ENCODE measurements at places on chromosomes 13 and 19. TPM values are rescaled to one million over a fixed set of nuclear protein-coding genes. Genes with fewer than 3 reads are reported as not detected.

DNA sequence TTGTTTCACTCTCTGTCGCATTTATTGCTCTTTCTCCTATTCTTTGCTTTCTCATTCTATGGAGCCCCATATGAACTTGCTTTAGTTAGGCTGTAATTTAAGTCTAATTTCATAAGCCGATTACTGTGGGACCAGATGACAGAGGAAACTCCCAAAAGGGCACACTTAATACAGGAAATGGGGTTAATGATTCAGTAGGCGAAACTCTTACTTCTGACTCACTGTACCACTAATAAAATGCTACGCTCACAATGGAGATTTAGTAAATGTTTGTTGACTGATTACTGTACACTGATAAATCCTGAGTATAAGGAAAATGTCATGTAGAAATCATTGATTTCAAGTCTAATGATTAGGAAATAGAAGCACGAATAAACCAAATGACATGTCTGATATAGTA lies 276.4 kb downstream of the KLF5 start:
- no peak overlapping the region for H3K4me3 ChIP-seq
- peaks cover 4% of the 10 kb centered on the region for H3K27me3 ChIP-seq
- no peak overlapping the region for H3K27ac ChIP-seq
- peaks cover 6% of the 10 kb centered on the region for H3K4me1 ChIP-seq
- no peaks in the 10 kb centered on the region for H3K36me3 ChIP-seq

GRCh38 chr19:14203177-14203576 lies 2.8 kb downstream of the ADGRL1 start:
- H3K36me3 ChIP-seq: peaks cover 2% of the 10 kb centered on the region
- H3K4me3 ChIP-seq: no peak overlapping the region
- peaks cover 32% of the 10 kb centered on the region for H3K27me3 ChIP-seq

- no peak for DNase-seq
- H3K4me3 ChIP-seq: no peak overlapping the region
- H3K4me1 ChIP-seq: peaks cover 25% of the 10 kb centered on the region
- peak overlapping the region; percentile 57 for H3K27ac ChIP-seq
- H3K27me3 ChIP-seq: no peaks in the 10 kb centered on the region
Observed at GRCh38 chr13:51523082-51523518, 61.2 kb upstream of the WDFY2 start.

DNA sequence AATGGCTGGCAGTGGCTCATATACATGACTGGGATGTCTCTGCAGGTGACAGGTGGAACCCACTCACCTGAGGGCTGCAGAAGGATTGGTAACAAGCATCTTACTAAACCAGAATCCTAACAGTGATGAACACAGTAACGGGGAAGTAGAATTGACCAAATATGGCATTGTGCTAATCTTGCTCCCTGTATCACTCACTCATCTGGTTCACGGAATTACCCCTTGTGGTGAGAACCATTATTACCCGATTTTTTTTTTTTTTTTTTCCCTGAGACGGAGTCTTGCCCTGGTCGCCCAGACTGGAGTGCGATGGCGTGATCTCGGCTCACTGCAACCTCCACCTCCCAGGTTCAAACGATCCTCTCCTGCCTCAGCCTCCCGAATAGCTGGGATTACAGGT lies 69.5 kb downstream of the PTPRS start:
- H3K27me3 ChIP-seq: no peaks in the 10 kb centered on the region
- DNase-seq: no peak
- no peak overlapping the region for H3K4me3 ChIP-seq
- H3K36me3 ChIP-seq: no peaks in the 10 kb centered on the region

GRCh38 chr19:39759457-39760184 lies 19.0 kb upstream of the LEUTX start:
- H3K4me1 ChIP-seq: peaks cover 9% of the 10 kb centered on the region
- no peak overlapping the region for H3K27ac ChIP-seq
- peaks cover 10% of the 10 kb centered on the region for H3K27me3 ChIP-seq
- no peak overlapping the region for H3K4me3 ChIP-seq

The GIPC3 gene
- 0.31 TPM for total RNA-seq

DNA sequence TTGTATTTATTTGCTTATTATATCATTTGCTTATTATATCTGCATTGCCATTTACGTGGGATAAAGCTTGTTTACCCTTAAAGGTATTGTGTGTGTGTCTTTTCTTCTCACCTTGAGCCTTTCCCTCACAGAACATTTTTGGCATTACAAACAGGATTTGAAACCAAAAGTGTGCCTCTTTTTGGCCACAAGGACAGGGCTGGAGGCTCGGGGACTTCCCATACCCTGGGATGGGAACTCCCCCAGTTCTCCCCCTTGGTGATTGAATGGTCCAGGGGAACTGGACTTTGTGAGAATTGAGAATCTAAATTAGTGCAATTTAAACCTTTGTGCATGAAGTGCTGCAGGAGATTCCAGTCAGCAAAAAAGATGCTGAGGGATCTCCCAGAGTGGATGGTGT lies 2.4 kb upstream of the ZNF506 start:
- H3K4me3 ChIP-seq: no peak overlapping the region
- no peak overlapping the region for H3K27ac ChIP-seq
- H3K27me3 ChIP-seq: no peaks in the 10 kb centered on the region
- peaks cover 24% of the 10 kb centered on the region for H3K36me3 ChIP-seq

DNA sequence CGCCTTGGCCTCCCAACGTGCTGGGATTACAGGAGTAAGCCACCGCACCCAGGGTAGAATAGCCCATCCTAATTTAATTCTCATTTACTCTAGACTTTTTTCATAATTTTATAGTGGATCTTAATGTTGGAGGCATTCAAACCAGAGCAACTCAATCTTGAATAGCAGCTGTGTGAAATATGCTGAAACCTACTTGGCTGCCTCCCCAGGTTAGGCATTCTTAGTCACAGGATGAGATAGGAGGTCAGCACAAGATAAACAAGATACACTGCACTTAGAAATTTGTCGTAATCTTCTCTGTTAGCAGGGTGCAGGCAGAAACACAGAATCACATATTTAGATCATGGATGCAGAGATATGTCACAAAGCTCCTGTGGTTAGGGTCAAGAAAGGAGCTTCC lies 2.7 kb upstream of the ZNF43 start:
- H3K27me3 ChIP-seq: peaks cover 2% of the 10 kb centered on the region
- DNase-seq: no peak
- H3K4me1 ChIP-seq: no peaks in the 10 kb centered on the region
- H3K27ac ChIP-seq: no peak overlapping the region

- H3K27me3 ChIP-seq: no peaks in the 10 kb centered on the region
- no peak for DNase-seq
- H3K4me1 ChIP-seq: no peaks in the 10 kb centered on the region
- peaks cover 52% of the 10 kb centered on the region for H3K36me3 ChIP-seq
- H3K27ac ChIP-seq: no peak overlapping the region
Observed at GRCh38 chr19:37348060-37348459, 22.8 kb upstream of the ZNF527 start.

GRCh38 chr13:101065329-101065728 lies 351.0 kb downstream of the NALCN start:
- no peak for DNase-seq
- H3K27me3 ChIP-seq: peaks cover 5% of the 10 kb centered on the region
- H3K4me3 ChIP-seq: no peak overlapping the region
- H3K4me1 ChIP-seq: no peaks in the 10 kb centered on the region
- H3K27ac ChIP-seq: no peak overlapping the region

The GSX1 gene
- total RNA-seq: not detected

- peaks cover 46% of the 10 kb centered on the region for H3K4me1 ChIP-seq
- H3K36me3 ChIP-seq: peaks cover 4% of the 10 kb centered on the region
- no peak for DNase-seq
- H3K27me3 ChIP-seq: no peaks in the 10 kb centered on the region
Observed at GRCh38 chr13:39777021-39777420, 121.6 kb downstream of the COG6 start.

- DNase-seq: no peak
- peaks cover 3% of the 10 kb centered on the region for H3K36me3 ChIP-seq
- H3K4me1 ChIP-seq: peaks cover 11% of the 10 kb centered on the region
- H3K4me3 ChIP-seq: no peak overlapping the region
Observed at GRCh38 chr13:41563341-41563983, 106.1 kb downstream of the RGCC start.

DNA sequence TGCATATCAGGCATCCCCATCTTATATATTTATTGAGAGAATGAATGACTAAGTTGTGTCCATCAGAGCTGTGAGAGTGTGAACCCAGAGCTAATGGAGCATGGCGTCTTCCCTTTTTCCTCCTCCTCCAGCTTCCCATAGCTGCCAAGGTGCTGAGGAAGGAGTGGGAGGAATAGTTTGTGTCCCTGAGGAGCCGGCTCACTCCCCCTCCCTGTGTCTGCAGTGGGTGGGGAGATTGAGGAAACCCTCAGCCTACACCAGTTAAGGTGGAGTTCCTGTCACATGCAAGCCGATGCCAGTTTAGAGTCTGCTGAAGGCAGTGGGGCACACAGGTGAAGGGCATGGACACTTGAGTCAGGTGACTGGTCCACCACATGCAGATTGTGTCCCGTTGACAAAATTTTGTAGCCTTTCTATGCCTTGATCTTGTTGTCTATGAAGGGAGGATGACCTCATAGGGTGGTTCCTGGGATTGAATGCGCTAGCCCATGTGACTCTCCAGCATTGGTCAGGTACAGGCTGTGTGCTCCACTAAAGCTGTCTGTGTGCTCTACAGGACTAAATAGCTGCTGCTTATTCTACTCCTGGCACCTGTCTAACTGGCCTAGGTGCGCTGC lies 47.6 kb upstream of the GPI start:
- H3K27ac ChIP-seq: no peak overlapping the region
- no peak for DNase-seq
- H3K27me3 ChIP-seq: no peaks in the 10 kb centered on the region
- no peak overlapping the region for H3K4me3 ChIP-seq
- peaks cover 17% of the 10 kb centered on the region for H3K4me1 ChIP-seq
- peaks cover 8% of the 10 kb centered on the region for H3K36me3 ChIP-seq

- peak; percentile 86 for DNase-seq
- peaks cover 18% of the 10 kb centered on the region for H3K4me1 ChIP-seq
- H3K27ac ChIP-seq: peak within 1 kb of the TSS; percentile 84
- peaks cover 38% of the 10 kb centered on the region for H3K27me3 ChIP-seq
- H3K4me3 ChIP-seq: peak within 1 kb of the TSS; percentile 93
Observed at GRCh38 chr13:106535552-106536243, at the start of gene EFNB2. Gene EFNB2, minus strand, starts transcription at chr13:106535662. Its CDS starts 698 bp downstream, at chr13:106534964.

The GIPC1 gene
- 42.9 TPM for total RNA-seq

DNA sequence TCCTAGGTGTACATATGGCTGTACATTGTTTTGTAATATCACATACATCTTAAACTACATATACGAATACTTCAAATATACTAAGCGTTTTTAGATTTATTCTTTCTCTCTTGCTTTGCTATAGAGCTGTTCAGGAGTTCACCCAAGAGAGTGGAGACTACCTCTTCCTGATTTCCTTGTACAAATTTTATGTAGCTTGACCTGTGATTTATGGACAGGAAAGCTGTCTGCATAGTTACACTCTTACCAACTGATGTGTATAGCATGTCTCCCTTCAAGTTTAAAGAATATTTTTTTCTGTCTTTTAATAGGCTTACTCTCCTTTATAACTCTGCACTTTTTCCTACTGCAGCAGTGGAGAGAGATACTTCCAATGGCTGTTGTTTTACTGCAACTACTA lies 428.7 kb downstream of the NDFIP2 start:
- no peak overlapping the region for H3K27ac ChIP-seq
- DNase-seq: no peak
- no peak overlapping the region for H3K4me3 ChIP-seq
- H3K36me3 ChIP-seq: no peaks in the 10 kb centered on the region
- no peaks in the 10 kb centered on the region for H3K27me3 ChIP-seq

DNA sequence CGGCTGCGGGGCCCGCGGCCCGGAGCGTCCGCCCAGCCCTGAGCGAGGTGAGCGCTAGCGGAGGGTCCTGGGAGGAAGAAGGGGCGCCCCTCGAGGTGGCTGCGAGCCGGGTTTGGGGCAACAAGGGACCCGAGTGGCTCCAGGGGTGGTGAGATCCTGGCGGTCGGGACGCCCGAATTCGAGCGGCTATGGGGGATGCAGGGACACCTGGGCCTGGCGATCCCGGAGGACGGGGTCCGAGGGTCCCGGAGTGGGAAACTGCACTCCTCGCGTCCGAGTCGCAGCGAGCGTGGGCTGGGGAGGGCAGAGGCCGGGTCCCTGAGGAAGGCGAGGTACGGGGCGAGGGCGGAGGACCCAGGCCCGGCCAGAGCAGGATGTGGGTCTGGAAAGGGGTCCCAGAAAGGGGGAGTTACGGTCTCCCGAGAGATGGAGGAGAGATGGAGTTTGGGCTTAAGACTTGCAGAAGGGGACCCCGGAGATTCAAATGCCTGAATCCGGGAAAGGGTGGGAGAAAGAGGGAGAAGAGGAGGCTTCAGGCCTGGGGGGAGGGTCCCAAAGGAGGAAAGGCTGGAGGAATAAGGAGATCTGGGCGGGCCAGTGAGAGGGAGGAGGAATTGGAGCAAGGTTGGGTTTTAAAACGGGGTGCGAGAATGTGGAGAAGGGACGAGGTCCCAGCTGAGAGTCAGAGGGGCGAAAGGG lies 542 bp downstream of the CACNG7 start:
- peaks cover 48% of the 10 kb centered on the region for H3K27me3 ChIP-seq
- peaks cover 6% of the 10 kb centered on the region for H3K36me3 ChIP-seq
- H3K4me1 ChIP-seq: peaks cover 21% of the 10 kb centered on the region
- no peak for DNase-seq
- H3K4me3 ChIP-seq: no peak overlapping the region
- H3K27ac ChIP-seq: no peak overlapping the region

- H3K27ac ChIP-seq: peak overlapping the region; percentile 86
- peaks cover 32% of the 10 kb centered on the region for H3K4me1 ChIP-seq
- no peaks in the 10 kb centered on the region for H3K27me3 ChIP-seq
Observed at GRCh38 chr19:13833330-13834243, 38.3 kb downstream of the ZSWIM4 start.

DNA sequence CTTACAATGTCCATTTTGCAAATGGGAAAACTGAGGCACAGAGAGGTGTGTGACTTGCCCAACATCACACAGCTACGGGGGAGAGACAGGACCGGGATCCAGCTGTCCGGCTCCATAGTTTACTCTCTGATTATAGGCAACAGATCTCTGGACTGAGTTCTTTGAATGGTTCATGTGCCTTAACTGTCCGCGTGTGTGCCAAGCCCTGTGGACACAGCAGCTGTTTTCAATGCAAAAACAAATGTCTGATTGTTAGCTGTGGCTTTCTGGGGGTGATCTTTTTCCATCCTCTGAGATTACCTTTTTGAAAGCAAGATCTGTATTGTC lies 94.1 kb downstream of the KL start:
- no peaks in the 10 kb centered on the region for H3K4me1 ChIP-seq
- peaks cover 4% of the 10 kb centered on the region for H3K36me3 ChIP-seq
- no peak for DNase-seq
- no peak overlapping the region for H3K4me3 ChIP-seq
- peaks cover 1% of the 10 kb centered on the region for H3K27me3 ChIP-seq

DNA sequence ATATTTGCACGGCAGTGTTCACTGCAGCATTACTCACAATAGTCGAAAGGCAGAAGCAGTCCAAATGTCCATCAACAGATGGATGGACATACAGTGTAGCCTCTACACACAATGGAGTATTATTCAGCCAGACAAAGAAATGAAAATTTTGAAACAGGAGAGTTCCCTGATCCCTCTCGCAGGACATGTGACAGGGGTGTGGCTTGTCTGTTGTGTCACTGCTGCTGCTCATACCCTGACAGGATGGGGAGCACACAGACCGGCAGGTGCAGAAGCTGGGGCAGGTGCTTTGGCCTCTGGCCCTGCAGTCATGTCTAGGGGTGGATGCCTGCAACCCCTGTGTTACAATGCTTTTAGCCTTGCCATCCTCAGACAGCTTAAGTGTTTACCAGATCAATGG lies 204.3 kb downstream of the EFNB2 start:
- no peaks in the 10 kb centered on the region for H3K27me3 ChIP-seq
- no peaks in the 10 kb centered on the region for H3K36me3 ChIP-seq
- H3K4me1 ChIP-seq: no peaks in the 10 kb centered on the region

The LILRA6 gene
- total RNA-seq: 0.27 TPM

The SLC7A10 gene
- not detected for total RNA-seq

The CPB2 gene
- total RNA-seq: not detected

Measured in activated T-helper 1 cell treated with anti-CD3 and anti-CD28 coated beads, Interleukin-12 subunit alpha, Interleukin-12 subunit beta, Interleukin-2, Interleukin-4 antibody, amounts not matched to agents 30 ng/mL and 10 ng/mL and 1 ng/mL, durations not matched to agents 14 hours and 24 hours and 36 hours (primary cell).